ENCODE measurements at places on chromosomes 16 and 17.

GRCh38 chr17:44786551-44787081 is 27.8 kb downstream of the ADAM11 start:
- DNase-seq = no peak

DNA sequence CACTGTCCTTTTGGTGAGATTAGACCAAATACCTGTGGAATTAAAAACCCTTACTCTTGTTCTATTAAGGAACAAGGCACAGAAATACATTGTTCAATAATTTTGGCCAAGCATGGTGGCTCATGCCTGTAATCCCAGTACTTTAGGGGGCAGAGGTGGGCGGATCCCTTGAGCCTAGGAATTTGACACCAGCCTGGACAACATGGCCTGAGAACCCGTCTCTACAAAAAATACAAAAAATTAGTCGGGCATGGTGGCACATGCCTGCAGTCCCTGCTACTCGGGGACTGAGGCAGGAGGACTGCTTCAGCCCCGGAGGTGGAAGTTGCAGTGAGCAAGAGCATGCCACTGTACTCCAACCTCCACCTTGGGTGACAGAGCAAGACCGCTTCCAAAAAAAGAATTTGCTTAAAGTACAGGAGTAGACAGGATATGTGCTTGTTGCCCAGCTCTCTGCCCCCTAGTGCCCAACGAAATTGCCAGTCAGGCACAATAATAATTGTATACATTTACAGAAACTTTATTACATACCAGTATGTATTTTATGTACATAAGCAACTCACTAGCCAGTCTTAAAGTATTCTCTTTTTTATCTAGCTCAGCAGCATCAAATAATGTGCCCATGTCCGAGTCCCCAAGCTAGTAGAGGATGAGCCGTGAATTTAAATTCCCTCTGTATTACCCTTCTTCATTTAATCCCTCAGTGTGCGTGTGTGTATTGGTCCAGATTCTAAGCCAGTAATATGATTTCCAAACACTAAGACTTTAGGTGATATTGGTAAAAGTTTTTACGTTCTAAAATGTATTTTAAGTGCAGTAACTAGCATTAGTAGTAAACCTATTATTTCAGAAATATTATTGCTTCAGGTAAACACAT is 1.4 kb downstream of the THUMPD1 start:
- DNase-seq = no peak

DNA sequence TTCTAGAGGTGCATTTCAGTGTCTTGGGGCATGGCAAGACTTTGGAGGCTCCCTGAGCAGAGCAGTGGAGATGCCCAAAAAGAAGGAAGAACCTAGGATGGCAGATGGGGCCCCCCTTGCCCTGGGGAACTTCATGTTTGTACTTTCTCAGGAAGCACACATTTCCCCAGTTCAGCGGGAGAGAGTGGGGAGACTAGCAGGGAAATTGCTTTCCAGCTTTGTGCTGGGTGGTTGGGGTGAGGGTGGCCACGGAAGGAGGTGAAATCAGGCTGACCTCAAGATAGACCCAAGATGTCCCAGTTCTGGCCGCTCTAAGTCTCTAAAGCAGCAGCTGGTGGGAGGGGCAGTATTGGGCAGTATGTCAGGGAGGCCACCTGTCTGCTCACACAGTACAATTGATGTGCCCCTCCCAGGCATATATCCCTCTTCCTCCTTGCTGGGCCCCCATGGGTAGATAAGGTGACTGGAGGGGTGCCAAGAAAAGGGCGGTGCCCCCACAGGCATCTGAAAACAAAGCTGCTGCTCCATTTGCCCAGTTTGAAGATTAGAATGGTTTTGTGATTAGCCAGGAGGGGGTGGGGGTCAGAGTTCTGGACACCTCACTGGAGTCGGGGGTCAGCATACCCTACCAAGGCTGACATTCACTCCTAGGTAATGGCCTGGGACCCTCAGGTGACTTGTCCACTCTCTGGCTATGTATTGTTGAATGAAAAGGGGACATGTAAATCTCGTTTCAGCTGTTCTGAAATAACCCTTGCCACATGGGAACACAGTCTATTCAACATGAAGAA is 17.1 kb upstream of the NAGLU start:
- DNase-seq = no peak

DNA sequence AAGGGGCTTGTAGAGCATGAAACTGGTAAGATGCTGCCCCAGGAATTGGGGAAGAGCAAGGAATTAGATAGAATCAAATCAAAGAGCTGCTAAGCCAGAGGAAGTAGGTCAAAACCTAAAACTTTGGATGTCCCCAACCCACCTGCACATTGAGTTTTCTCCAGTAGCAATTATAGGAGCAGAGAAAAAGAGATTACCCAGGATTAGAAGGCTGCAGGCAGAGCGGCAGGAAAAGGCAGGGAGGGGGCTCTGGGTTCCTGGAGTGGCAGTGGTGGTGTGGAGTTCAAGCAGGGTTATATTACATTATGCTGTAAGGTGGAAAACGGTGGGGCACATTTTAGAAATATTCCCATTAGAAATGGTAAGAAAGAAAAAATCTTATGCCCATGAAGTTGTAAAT is 68.3 kb downstream of the KSR1 start:
- DNase-seq = no peak

DNA sequence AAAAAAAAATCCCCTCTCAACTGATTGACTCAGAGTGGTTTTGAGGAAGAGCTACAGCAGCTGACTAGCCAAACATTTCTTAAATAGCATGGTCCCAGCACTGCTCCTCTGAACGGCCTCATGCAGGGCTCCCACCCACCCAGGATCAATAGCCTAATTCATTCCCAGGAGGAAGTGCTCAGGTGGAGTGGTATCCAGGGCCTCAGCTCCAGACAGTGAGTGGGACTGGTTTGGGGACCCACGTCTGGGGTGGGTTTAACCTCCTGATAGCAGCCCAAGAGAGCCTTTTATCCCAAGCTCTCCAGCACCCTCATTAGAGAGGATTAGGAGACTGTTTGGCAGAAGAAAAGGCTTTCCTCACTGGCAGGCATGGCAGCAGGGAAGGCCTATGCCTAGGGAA is 68.5 kb upstream of the CDH5 start:
- DNase-seq = no peak

- DNase-seq = no peak
Measured at GRCh38 chr17:71709946-71710345, 410.9 kb upstream of the SOX9 start.

DNA sequence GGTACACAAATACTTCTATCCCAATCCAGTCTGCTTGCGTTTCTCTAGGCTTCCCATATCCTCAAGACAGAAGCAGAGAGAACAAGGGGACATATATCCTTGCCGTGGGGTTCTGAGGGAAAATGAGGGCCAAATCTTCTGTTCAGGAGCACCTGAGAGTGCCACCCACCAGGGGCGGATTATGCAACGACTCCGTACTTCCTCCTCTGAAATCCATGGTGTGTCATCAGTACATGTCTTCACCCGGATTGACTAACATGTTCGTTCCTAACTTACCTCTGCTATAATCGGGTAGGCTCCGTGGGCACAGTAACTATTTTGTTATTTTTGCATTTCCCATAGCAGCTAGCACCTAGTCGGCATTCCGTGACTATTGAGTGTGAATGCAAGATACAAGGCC is 7.8 kb upstream of the ZNF200 start:
- DNase-seq = no peak

- DNase-seq = no peak
Measured at GRCh38 chr17:74011966-74012365, 191.5 kb upstream of the RPL38 start.

DNA sequence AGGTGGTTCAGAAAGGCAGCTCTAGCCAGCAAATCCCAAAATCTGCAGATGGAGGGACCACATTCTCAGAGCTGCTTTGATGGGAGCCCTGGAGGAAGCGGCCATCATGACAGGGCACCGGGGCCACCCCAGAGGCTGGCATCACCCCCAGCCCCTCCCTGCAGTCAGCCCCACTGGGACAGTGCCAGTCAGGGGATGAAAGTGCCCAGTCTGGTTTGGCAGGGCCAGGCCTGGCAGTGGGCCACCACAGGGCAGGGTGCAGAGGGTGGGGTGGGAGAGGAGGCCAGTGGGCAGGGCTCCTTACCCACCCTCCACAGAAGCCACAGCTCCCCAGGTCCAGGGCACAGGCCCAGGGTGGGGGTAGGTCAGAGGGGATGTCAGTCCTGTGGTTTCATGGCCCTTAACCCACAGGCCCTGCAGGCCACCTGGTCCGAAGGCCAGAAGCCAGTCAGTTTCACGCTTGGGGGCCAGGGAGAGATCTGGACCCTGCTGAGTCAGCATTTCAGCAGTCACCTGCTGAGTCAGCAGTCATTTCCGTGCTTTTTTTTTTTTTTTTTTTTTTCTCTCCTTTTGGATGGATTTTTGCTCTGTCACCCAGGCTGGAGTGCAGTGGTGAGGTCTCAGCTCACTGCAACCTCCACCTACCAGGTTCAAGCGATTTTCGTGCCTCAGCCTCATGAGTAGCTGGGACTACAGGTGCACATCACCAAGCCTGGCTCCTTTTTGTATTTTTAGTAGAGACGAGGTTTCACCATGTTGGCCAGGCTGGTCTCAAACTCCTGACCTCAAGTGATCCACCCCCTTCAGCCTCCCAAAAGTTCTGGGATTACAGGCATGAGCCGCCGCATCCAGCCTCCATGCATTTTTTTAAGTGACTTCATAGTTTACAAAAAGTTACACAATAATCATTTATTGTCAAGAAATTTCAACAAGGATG is 10.4 kb downstream of the SLC25A10 start:
- DNase-seq = no peak

DNA sequence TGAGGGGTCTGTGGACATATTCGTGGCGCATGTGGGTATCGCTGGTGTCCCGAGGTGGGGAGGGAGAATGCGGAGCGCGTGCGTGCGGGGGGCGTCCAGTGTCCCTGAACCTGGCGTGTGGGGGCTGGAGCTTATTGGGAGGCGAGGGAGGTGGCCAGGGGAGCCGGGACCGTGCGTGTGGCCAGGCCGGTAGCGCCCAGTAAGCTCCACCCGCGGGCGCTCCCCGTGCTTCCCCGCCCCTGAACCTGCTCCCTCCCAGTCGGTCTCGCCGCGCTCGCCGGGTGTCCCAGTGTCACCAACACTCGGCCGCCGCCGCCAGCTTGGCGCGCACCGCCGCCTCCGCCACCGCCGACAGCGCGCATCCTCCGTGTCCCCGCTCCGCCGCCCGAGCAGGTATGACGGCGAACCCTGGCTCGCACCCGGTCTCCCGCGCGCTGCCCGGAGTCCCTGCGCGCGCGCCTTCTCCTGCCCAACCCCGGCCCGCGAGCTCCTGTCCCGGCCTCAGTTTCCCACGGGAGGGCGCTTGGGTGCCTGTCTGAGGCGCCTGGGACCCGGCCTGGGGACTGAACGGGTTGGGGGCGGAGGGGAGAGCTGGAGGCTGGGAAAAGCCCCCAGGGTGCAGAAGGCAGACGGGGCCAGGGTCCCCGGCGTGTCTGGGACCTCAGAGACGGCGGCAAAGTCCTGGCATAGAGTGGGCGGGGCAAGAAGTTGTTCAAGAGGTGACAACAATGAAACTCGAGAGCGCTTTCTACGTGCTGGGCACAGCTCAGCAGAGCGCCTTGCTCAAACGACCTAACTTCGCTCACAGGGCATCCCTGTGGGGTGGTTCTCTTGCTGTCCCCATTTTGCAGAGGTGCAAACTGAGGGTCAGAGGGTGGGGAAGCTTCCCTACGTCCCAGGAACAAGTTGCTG is at the start of gene SCNN1B:
Gene SCNN1B (plus strand): TSS at position 258 of the 912 bp plus-strand sequence. CDS start 46,298 bp downstream, outside the sequence.
- no peak for DNase-seq

DNA sequence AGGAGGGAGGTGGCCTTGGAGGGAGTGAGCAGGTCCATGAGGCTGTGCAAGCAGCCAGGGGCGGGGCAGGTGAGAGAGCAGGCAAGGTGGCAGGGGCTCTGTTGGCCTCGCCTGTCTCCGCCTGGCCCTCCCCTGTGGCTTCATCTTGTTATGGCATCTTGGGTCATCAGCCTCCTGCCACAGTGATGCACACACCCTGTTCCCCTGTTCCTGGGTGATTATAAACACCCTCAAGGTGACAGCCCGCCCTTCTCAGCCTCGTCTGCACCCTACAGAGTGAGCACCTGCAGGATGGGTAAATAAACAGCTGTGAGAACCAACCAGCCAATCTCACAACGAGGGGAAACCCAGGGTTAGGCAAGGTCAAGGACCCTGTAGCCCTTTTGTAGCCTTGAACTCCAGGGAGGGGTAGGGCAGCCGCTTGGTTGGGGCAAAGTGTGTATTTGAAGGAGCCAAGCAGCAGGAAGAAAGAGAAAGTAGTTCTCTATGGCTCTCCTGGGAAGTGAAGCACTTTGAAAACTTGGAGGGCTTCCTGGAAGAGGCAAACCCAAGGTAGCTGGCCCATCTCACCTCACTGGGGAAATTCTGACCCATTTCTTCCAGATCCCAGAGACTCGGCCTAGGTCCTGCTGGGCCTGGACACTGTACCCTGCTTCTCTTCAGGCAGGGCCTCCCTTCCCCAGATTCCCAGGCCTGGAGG is 60.6 kb downstream of the NT5M start:
- DNase-seq = no peak

DNA sequence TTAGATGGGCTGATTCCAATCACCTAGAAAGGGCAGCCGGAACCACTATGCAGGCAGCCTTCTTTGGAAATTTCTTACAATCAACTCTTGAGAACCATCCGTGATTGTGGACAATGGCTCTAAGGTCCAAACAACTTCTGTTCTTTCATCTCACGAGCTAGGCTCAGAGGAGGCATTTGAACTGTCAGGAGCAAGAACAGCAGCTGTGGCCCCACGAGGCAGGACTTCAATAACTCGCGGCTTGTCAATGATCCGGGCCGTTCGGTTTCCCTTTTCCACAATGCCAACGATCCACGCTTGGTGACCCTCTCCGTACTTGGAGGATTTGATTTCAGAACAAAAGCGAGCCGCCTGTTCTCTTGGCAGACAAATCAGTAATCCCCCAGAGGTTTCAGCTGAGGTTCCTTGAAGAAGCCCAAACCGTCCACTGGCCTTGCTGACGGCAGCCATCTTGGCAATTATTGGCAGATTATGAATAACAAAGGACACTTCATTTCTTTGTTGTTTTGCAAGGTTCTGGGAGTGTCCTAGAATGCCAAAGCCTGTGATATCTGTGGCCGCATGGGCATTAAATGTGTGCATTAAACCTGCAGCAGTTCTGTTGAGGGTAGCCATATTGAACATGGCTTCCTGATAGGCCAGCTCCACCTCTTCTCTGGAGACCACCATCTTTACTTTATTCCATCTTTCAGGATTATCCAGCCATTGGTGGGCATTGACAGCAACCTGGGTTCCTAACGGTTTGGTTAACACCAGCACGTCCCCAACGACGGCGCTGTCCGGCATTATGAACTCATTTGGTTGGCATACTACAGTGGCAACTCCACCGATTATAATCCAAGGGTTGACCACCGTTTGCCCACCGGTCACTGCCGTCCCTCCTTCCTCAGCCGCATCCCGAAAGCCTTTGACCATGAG is 1.2 kb downstream of the SEPHS2 start:
- DNase-seq = no peak

- no peak for DNase-seq
Measured at GRCh38 chr16:23506606-23506994, 3.7 kb downstream of the GGA2 start.

All from stimulated activated CD8-positive, alpha-beta memory T cell treated with anti-CD3 and anti-CD28 coated beads, Interleukin-2, amount 100 ng/mL, for 48 hours (primary cell).